ENCODE measurements at places on chromosomes 2 and 18.

DNA sequence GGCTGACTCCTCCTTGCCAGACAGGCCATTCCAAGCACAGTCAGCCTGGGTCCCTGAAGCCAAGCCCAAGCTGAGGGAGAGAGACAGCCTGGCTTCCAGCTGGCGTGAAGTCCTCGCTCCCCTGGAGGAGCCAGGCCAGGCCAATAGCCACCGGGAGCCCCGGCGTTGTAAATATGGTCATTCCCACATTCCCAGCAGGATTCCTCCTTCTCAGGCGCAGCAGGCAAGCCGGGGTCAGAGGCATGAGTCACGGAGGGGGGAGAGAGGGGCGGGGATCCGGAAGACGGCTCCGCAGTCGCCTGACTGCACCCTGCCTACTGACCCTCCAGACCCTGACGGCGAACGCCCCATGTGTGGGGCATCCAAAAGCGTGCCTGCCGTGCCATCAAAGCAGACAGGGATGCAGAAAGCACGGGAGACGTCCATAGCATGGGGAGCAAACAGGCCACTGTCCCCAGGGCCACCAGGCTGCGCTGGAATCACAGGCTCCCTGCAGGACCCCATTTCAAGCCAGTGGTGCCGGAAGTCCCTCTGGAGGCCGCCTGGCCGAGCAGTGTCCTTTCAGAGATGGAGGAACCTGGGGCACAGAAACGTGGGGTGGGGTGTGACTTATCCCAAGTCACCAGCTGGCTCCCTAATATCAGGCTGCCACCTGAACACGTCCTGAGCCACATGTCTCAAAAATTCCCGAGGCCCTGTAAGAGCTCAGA, 48.2 kb downstream of the TWIST2 start:
- DNase-seq: no peak

- DNase-seq: no peak
Observed at GRCh38 chr18:886076-886475, 18.6 kb upstream of the ADCYAP1 start.

DNA sequence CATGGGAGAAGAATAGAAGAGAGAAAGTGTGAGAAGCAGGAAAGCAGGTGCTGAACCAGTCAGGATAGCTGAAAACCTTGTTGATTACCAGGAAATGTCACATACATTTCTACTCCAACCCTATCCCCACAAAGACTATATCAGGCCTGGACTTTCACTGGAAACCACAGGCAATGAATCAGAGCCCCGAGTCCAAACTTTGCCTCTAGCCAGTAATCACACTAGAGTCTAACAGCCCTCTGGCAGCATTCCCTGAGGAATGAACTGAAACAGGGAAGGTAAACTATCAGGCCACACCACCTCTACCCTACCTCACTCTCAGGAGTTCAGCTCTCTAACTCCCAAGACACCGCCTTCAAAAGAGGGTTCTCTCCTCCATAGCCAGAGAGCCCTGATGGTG, 18.7 kb upstream of the IHH start:
- DNase-seq: no peak

GRCh38 chr2:7017671-7018281, 100.6 kb downstream of the RNF144A start:
- no peak for DNase-seq

DNA sequence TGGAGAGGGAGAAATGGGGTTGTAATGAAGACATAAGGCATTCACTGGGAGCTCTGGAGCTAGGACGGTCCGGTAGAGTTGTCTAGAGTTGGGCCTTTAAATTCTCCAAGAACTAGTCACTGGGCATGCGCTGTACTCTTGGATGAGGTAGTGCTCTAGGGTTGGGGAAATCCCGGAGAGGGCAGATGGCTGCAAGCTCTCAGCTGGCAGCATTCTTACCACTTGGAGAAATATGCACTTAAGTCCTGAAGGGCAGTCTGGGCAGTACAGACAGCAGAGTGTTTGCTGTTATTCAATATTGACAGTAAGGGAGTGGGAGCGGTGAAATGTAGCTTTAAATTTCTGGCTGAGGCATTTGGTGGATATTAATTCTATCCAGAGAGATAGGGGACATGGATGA, 214.6 kb downstream of the RDH14 start:
- no peak for DNase-seq

- no peak for DNase-seq
Observed at GRCh38 chr2:20429528-20429927, 17.3 kb upstream of the RHOB start.

DNA sequence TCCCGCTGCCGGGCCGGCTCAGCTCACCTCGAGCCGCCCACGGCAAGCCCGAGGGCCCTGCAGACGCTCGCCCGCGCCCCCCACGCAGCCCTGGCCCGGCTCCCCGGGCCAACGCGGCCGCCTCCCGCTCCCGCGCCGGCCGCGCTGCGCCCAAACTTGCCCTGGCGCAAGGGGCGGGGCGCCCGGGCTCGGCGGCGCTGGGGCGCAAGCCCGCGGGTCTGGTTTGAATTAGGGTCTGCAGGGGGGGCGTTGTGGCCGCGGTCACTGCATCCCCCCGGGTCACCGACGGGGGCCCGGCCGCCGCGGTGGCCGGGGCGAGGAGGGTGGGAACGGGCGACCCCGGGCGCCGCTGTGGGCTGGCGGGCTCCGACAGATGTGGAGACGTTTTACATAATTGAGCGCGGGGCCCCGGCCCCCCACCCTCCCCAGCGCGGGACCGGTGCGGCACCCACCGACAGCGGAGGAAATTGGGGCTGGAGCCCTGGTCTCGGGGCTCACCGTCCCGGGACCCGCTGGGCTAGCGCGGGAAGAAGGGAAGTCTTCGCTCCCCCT, 690 bp downstream of the SDC1 start:
- peak; percentile 34 for DNase-seq

DNA sequence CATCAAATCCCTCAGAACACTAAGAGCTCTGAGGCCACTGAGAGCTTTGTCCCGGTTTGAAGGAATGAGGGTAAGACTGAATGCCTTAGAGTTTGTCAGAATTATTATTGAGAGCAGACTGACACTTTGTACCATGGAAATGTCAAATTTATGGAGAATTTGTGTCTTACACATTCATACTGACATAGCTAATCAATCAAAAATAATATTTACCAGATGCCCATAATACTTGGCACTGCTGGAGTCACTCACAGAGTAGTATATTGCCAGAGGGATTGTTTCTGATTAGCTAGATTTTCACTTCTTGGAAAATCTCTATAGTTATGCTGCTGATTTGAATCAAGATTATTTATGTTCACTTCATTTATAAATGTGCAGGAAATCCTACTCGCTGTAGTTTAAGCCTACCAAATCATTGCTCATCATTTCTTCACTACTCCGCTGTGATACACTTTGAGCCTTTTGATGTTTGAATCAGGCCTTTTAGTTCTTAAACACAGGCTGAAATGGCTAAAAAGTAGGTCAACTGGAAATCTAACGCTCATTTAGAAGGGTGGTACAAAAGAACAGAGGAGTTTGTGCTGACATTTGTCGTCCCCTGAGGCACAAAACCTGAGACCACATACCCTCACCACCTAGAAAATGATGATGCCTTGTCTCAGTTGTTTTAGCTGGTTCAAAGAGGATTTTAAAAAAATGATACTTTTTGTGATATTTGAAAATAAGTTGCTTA, 96.1 kb upstream of the CSRNP3 start:
- DNase-seq: no peak

DNA sequence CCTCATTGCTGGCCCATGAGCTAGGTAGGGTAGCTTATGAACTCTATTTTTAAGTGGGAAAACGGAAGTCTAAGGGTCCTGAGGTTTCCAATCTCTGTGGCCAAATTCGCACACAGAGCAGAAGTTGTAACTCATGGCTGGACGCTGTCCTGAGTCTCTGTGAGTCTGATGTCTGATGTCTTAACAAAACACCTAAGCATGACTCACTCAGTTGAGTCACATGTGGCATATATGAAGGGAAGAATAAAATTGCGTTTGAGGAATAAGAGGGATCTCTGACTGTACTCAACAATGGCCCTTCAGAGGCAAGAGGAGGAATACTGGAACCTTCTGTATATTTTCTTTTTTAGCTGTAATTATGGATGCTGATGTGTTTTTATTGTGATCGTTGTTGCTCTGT, 569.7 kb downstream of the RIT2 start:
- DNase-seq: no peak

DNA sequence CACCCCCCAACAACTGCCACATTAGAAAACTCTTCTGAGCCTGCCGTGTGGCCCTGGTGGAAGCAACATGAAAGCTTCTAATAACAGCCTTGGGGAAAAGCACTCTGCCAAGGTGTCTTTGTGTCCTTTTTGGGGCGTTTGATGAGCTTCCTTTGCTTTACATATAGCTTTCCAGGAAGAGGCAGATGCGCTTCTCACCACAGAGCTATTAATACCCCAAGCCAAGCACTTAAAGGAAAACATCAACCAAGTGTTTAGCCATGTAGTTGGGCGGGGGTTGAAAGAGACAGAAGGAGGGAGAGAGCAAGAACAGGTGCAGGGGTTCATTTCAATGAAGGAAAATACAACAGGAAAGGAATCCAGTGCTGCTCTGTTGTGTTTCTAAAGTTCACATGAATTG, 176.1 kb downstream of the VAPA start:
- DNase-seq: no peak

DNA sequence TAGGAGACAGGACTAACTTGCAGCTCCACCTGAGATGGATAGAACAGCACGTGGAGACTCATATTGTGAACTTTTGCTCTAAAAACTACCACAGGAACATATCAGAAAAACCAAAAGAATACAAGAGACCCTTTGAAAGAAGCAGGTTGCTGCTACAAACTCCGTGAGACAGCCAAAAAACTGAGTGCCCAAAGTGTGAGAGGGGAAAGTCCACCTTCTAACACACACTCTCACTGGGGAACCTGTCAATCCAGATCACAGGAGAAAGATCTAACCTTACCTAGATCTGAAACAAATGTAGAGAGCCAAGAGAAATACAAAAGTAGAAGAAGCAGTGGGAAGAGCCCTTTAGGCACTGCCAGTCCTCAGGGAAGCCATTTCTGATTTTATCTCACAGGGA, 46.3 kb upstream of the SPOPL start:
- DNase-seq: no peak

DNA sequence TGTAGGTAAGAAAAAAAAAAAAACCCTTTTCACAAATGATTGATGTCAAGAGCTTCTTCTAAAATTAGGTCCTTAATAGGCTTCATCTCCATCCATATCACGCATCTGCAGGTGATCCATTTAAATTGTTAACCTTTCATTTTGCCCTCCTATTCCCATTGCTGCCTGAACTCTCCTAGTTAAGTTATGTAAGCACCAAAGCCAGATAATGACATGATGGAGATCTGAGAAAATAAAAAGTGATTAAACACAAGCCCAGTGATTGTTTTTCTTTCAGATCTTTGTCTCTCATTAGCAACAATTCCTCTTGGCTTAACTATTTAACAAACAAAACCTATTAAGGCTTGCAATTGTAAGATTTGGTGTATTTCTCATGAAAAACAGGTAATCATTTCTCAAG, 20.0 kb downstream of the LANCL1 start:
- DNase-seq: no peak

DNA sequence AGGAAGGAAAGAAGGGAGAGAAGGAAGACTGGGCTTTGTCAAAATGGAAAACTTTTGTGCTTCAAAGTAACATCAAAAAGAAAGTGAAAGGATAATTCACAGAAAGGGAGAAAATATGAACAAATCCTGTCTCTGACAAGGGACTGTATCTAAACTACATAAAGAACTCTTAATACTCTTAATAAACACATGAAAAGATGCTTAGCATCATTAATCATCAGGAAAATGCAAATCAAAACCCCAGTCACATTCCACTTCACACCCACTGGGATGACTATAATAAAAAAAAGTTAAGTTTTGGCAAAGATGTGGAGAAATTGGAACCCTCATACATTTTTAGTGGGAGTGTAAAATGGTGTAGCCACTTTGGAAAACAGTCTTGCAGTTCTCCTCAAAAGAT, 11.8 kb upstream of the ZFP36L2 start:
- no peak for DNase-seq

DNA sequence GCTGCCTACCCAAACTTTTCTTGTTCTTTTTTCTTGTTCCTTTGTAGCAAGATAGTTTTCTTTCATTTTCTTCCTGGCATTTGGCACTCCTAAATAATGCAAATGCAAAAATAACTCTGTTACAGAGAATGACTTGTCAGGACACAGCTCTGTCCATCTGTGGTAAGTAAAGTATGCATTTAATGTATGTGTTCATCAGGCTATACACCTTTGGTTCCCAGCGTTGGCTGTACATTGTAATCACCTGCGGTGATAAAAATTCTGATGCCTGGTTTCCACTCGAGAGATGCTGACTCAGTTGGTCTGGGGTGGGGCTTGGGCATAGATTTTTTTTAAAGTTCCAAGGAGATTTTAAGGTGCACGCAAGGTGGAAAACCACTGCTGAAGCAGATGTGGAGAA, at the start of gene SERPINB13:
Gene SERPINB13, plus strand, starts transcription at position 378 of the 400 bp plus-strand sequence. CDS start 1,325 bp downstream, outside the sequence.
- no peak for DNase-seq

GRCh38 chr2:15865923-15866322, 74.4 kb upstream of the MYCN start:
- no peak for DNase-seq

- no peak for DNase-seq
Observed at GRCh38 chr2:74499267-74499939, at the start of gene LBX2. LBX2 (minus strand) TSS chr2:74499603; CDS start chr2:74499537, 66 bp downstream.

- no peak for DNase-seq
Observed at GRCh38 chr2:9846554-9846953, 3.3 kb downstream of the TAF1B start.

GRCh38 chr2:25297738-25298137, 44.0 kb downstream of the DNMT3A start:
- DNase-seq: no peak

GRCh38 chr2:175003875-175004729, 1.1 kb downstream of the CHN1 start:
- no peak for DNase-seq

- DNase-seq: no peak
Observed at GRCh38 chr2:11729362-11730212, 16.8 kb upstream of the LPIN1 start.

DNA sequence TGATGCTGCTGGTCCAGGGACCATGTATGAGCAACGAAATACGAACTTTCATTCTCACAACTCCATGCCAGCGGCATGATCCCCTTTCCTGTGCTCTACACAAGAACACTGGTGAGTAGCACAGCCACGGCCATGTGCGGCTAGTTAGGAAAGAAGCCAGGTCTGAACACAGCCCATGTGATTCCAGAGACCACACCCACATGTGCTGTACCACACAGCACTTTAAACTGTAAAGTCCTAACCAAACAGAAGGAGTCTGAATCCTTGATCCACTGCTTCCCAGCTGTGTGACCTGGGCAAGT, 33.0 kb upstream of the ACAA2 start:
- no peak for DNase-seq

- DNase-seq: peak; percentile 2
Observed at GRCh38 chr2:44392338-44392943, 30.7 kb downstream of the CAMKMT start.

DNA sequence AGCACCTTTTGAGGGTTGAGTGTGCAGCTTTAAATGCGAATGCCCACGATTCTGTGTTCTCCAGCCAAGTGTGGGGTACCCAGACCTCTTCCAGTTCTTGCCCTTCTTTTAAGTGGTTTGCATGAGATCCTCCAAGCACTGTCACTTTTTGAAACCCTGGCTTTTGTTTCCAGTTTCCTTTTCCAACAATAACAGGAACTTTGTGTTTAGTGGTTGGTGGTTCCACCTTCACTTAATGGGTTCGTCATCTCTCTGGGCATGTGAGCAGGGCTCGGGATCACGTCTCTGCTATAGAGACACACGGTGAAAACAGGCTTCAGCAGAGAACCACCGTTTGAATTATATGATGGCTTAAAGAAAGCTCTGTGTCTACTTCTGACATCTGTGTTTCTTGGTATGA, 197.6 kb downstream of the LDLRAD4 start:
- DNase-seq: no peak

Data from germinal center (tissue), 1 donor.